ENCODE measurements at places on chromosomes 7 and 10.

DNA sequence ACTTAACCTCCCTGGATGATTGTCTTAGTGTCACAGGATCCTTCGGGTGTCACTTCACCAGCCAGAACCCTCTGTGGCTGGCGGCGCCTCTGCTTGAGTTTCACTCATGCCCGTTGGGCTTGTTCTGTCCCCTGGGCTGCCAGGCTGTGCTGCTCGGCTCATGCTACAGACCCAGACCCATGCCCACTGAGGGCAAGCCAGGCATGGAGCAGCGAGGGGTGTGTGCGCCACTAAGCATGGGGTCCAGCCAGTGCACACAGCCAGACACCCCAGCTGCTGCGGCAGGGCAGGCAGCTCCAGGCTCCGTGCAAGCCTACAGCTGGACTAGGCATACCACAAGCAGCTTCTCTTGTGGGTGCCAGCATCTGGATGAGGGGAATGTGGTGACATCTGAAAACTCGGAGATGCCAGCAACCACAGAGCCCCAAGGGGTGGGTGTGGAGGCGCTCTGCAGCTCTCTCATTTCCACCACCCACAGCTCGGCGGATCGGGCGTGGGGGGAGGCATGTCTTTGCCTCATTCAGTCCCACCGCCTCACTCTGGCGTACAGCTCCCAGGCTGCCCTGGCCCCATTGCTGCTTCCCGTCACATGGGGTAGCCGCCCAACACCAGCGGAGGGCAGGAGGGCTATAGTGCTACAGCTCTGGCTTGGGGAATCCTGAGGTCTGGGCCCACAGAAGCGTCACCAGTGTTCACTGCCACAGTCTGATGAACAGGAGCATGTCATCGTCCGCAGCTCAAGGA lies 269.6 kb upstream of the LRGUK start:
- no peak for DNase-seq

DNA sequence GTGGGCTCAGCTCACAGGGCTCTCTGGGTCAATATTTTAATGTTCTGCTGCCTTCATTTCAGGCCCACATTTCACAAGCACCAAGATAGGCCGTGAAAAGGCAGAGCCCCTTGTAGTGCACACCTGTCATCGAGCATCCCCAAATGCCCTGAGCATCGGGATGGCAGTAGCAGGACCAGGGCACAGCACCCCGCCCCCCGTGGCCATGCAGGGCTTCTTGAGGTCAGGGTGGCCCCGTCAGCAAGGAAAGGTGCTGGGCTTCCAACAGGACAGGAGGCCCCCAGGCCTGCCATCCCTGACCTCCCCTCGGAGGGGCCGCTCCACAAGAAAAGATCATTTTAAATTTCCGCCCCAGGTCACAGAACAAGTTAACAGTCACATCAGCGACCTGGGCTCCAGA lies 2.9 kb upstream of the CNPY1 start:
- no peak for DNase-seq

DNA sequence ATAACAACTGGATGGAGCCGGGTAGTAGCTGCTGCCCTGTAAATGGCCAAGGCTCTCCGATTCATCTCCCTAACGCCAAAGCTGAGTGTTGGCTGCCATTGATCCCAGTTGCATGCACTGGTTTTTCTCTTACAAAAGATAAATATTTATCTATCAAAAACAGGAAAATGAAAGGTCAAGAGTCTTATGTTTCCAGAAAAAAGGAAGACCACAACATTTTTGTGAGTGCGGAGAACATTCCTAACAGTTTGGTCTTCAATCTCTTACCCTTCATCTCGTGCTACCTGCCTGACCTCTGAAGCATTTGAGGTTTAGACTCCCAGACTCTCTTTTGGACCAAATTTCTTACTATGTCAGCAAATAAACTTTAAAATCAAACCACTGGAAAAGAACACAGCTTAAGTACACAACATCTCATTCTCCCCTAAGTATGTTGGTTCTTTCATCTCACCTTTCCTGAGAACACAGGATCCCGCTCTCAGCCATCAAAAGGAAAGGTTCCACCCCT lies 61.6 kb downstream of the SORBS1 start:
- no peak for DNase-seq

DNA sequence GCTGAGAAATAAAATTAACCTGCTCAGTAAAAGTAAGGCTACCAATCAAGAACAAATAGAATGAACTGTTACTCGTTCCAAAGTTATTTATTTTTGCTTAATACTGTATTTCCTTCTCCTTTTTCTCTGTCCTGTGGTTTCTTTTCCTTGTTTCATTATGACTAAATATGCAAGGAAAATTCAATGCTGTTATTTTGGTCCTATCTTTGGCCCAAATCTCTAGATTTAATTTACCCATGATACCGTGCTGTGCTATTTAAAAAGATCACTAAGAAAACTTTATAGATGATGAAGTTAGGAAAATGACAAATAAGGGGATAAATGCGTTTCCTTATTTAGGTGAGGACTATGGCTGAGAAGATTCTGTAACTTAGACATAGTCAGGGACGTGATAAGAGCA lies 45.3 kb upstream of the FAM133B start:
- DNase-seq = no peak

DNA sequence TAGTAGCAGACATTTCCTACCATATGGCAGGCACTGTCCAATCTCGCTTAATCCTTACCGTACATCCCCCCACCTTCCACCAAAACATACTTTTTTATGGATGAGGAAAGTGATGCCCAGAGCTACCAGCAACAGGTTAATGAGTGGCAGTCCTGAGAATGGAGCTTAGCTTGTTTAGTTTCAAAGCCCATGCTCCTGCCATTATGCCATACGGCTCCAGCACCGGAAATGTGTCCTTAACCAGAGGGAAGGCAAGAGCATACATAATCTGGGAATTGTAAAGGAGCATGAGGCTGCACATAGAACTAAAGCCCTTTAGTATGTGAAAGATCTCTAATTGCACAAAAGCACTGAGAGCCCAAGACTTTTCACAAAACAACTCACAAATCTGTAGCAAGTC lies 155.9 kb upstream of the PHYHIPL start:
- DNase-seq = no peak

DNA sequence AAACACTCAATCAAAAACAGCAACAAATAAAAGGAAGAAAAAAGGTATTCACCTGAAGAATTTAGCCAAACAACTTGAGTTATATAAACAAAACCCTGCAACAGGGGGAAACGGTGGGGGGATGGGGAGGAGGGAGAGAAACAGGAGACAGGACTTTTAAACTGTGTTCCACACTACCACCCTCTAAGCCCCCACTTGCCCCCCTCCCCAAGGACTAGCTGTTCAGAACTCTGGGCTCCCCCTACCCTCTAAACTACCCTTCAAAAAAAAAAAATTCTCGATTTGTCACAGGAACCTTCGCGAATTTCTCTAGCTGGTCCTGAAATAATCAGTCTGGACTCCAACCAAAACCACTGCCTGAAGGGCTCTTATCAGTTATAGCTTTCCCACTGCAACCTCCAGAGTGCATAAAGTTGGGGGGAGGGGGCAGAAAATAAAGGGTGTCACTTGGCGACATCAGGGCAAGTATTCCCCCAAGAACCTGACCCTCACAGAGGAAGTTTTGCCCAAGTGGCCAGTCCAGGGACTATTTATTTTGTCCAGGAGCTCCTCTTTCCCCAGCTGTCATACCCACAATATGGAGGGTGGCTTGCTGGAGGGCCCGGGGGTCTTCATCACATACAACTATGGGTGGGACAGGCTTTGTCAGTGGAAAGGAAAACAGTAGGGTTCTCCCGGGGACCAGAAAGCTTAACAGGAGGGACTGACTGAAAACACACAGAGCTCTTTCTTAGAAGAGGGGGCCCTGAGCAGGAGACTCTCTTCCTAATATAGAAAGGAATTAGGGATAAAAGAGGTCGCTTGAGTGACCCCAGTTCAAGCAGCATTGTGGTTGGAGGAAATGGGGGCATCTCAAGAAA lies 1.3 kb downstream of the UBE2H start:
- DNase-seq = no peak

DNA sequence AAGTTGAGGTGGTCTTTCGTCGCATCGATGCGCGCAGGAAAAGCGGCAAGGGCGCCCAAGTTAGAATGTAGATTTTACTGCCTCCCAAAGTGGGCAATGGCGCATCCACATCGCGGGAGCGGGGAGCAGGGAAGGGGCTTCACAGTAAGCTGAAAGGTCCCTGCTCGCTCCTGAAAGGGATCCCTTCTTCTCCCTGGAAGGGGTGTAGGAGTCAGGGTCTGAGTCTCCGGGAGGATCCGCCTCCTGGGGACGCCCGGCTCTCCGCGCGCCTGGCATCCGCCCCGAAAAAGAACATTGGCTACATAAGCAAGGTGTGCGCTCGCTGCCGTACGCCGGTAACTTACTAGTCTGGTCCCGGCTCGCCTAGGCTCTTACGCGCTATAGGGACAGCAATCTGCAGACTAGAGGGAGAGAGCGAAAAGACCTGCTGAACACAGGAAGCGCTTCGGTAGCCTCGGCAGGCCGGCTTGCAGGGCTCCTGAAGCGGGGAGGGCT lies 804 bp downstream of the UNC5B start:
- DNase-seq = peak; percentile 67

- no peak for DNase-seq
Measured at GRCh38 chr7:88401009-88401623, 94.4 kb upstream of the STEAP4 start.

DNA sequence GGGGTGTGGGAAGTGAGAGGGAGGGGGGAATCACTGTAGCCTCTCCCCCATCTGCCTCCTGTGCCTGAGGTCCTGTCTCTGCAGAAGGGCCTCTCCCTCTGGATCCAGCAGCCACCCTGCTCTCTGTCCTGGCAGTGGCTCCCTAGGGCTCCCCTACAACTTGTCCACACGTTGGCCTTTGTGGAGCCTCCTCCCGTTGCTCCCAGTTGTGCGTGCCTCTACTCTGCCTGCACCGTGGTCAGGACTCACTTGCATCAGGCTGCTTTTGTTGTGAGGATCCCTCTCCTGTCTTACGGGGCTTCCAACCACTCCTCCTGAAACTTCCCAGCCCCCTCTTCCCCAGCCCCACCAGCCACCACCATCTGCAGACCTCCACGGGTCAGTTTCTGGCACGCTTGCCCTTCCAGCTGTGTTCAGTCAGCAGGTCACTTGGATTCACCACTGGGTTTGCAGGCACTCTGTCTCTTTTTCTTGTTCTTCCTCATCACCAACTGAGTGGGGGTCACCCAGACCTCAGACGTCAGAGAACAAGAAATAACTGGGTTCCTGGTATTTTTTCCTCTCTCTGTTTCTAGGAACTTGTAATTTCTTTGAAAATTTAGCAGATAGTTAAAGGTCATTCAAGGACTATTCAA lies 62.3 kb downstream of the RAMP3 start:
- DNase-seq = no peak

DNA sequence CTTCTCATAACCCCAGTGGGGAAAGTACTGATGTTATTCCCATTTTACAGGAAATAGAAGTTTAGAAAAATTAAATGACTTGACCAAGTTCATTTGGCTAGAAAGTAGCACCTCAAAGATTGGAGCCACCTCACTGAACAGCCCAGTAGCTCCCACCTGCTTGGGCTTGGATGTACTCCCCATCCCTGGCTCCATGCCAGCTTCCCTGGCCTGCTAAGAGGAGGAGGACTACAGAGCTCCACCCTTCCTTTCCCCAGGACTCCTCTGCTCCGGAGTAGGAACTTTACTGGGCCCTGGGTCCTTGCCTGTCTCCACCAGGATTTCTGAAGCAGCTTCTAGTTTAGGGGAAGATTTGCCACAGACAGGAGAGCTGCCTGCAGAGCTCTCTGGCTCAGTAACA lies 3.1 kb downstream of the HPS6 start:
- DNase-seq = no peak

DNA sequence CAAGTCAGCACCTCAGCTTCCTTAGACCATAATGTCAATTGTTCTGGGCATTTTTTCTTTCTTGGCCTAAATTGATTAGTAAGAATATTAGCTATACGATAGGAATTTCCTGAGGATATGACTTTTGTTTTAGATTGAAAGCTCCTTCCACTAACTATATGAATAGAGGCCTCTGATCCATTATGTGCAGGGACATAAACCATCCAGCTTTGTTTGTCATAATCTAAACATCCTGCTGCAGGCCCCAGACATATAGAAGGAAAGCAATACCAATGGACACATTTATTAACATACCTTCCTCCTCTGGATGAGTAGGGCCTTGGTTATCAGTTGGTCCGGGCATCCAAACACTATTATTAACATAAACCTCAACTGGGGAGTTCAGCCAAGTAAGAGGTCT lies 4.3 kb upstream of the GIMAP4 start:
- no peak for DNase-seq

DNA sequence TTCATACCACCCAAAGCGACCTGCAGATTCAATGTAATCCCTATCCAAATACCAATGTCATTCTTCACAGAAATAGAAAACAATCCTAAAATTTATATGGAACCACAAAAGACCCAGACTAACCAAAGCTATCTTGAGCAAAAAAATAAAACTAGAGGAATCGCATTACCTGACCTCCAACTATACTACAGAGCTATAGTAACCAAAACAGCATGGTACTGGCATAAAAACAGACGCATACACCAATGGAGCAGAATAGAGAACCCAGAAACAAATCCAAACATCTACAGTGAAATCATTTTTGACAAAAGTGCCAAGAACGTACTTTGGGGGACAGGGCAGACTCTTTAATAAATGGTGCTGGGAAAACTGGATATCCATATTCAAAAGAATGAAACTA lies 16.9 kb upstream of the CUL1 start:
- DNase-seq = no peak

DNA sequence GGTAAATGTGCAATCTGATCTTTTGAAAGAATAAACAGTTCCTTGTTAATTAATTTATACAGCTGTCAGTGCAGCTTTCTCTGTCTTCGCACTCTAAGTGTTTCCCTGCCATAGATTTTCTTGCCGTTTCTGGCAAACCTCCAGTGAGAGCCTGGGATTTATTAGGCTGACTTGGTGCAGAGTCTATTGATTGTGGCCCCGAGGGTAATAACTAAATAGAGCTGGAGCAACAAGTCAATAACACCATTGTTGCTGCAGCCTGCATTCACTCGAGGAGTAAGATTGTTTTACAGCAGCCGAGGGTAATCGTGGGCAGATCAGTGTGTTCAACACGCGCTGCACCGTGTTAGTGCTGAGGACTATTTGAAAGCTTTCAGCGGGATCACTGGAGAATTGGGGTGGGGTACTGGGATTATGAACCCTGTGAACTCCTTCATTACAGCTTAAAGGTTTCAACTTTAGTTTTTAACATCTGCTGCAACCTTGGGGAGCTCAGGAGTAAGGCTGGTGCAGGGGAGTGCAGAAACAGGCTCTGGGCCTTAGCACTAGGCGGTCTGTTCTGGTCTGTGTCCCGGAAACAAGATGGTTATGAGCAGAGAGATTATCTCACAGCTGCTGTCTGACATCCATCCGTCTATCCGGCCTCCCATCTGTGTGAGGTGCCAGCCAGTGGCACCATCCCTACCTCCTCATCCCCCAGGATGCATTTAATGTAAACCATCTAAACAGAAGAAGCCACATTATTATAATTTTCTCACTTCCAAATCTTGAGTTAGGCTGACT lies 174.0 kb upstream of the TCF7L2 start:
- DNase-seq = no peak

GRCh38 chr7:83148776-83149175 lies 13.9 kb downstream of the PCLO start:
- no peak for DNase-seq

GRCh38 chr7:89780291-89780690 lies 374.0 kb upstream of the STEAP1 start:
- no peak for DNase-seq

Data from H54 (cell line).